T-helper 1 cell (primary cell): ENCODE measurements at places on chromosomes 13 and 19.

DNA sequence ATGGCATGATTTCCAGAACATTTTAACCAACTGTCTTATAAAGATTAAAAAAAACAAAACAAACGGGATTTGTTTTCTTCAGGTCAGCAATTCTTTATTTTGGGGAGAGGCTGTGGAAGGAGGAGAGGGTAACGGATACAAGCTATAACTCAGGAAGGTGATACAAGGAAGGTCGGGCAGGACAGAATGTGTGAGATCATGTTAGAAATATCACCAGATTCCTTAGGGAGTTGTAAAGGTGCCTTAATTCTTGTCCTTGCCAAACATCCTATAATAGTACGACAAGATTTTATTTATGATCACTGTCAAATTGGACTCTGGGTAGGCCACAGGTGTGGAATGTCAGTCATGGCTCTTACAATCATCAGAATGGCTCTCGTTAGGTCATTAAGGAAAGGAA, 503.1 kb downstream of the DIAPH3 start:
- no peak for DNase-seq

GRCh38 chr19:44660081-44660480, 11.2 kb upstream of the CEACAM19 start:
- DNase-seq: no peak

- DNase-seq: no peak
These were observed 967 bp upstream of the TPT1 start for GRCh38 chr13:45341799-45342500.

DNA sequence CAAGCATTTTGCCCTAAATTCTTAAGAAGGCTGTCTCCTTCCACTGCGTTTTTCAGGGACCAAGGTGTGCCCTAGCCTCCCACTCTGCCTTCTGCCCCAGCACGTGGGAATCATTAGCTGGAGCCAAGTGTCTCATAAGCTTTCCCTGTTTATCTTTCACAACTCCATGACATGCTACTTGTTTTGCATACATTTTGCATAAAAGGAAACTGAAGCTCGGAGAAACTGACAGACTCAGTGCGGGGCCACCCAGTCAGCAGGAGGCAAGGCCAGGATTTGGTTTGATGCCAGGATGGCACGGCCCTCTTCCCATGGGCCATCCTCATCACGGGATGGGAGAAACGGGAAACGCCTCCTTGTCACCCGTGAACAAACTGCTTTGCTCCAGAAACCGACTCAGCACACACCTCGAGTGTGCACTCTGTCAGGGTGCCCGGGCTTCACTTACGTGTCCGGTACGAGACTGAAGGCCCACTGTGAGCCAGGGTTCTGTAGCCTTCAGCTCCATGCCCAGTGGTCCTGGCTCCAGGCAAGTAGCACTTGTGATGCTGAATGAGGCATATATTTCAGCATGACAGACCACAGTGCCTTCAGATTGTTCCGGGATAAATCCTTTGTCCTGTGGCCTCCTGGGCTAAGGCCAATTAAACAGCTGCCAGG, 9.6 kb downstream of the CEBPA start:
- DNase-seq: no peak

GRCh38 chr19:843836-844545, 3.2 kb downstream of the PRTN3 start:
- no peak for DNase-seq
